Astrocyte of the hippocampus (primary cell): ENCODE measurements at places on chromosomes 16 and 17.

- peak; percentile 16 for DNase-seq
These were observed 4.7 kb downstream of the SLC12A3 start for GRCh38 chr16:56869513-56870275.

GRCh38 chr16:61909074-61909473, 127.2 kb downstream of the CDH8 start:
- DNase-seq: peak; percentile 91

GRCh38 chr16:35431829-35432663, 1972.6 kb downstream of the TP53TG3F start:
- DNase-seq: no peak

DNA sequence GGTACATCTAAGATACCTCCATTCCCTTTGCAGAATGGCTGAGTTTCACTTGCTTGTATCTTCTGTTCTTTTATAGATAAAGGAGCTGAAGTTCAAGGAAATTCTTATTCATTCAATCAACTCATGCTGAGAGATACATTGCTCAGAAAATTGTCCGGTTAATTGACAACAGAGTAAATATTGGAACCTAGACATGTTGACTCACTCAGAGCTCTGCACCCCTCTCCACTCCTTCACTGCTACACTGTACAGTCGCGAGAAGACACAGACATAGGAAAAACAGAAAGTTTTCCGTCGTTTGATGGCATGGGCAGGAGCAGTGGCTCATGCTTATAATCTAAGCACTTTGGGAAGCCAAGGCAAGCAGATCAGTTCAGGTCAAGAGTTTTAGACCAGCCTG, 690.5 kb upstream of the SOX9 start:
- DNase-seq: no peak

DNA sequence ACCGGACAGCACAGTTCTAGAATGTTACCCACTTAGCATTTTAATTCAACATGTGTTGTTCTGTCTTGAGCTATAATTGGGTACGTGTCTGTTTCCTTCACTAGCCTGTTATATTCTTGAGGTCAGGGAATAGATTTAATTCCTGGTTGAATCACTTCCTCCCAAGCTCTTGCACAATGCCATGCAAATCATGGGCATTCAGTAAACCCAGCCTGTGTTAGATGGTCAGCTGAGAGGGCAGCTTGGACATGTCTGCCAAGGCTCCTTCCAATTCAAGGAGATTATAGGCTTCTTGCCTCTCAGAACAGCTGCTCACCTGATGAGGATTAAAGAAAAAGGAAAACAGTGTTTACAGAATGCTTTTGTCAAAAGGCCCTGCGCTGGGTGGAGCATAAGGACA, 12.6 kb downstream of the C1QTNF1 start:
- peak; percentile 83 for DNase-seq

GRCh38 chr17:68011199-68011665, 15.0 kb upstream of the C17orf58 start:
- DNase-seq: no peak

- no peak for DNase-seq
These were observed 993 bp downstream of the GH1 start for GRCh38 chr17:63917646-63918045.

DNA sequence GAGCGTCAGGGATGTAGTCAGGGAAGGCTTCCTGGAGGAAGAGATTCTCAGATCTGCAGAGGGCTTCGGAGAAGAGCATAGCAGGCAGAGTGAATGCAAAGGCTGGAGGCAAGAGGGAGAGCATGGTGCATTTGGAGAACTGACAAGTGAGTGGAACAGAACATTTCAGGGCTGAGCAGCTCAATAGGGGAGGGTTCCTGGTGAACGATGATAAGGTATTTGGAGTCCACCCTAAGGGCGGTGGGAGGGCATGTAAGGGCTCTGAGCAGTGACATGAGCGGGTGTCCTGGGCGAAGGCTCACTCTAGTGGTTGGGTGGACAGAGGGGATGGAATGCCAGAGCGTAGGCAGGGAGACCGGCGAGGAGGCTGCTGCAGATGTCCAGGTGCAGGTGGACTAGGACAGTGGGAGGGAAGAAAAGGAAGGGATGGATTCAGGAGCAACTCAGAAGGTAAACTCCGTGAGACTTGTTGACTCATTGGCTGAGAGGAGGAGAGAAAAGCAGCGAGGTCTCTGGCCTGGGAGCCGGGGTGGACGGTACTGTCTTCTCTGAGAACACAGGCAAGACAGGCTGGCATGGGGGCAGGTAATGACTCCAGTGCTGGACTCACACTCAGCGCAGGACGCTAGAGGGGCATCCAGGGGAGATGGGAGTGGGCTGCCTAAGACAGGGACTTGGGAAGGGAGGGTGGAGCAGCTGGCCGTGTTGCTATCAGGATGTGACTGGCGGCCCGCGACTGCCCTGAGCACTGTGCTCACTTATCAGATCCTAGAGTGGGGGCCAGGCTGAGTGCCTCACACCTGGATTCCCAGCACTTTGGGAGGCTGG, 1.4 kb upstream of the PITPNA start:
- no peak for DNase-seq

DNA sequence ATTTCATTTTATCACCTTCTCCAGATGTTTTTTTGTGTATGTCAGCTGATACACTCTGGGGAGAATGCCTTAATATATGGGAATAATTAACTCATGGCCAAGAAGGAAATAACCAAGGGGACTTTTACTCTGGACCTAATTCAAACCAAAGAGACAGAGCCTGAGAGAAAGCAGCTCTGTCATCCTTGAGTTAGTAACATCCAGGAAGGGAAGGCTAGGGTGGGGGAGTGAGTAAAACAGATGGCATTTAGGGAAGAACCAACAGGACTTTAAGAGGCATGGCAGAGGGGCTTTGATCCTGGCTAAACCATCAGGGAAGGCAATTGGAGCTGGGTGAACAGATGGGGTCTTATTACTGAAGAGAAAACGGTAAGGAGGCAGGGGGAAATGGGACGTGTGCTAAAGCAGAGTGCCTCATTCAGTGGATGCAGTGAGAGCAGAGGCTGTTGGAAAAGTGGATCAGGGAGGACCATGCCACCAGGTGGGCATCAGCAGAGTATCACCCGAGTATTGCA, 2.5 kb upstream of the SMPD3 start:
- DNase-seq: no peak

DNA sequence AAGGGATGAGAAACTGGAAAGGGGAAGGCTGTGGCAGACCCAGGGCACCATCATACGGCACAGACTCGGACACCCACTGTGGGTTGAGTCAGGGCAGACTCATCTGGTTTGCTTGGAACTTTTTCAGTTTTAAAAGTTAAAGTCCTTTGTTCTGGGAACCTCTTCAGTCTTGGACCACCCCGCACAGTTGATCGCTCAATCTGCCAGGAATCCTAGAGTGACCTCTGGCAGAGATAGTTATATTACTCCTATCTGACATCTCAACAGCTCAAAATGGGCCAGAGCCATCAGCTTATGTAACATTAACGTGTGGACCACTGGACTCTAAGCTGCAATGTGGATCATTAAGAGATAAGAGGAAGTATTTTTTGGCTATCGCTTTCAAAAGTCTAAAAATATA, 164.3 kb downstream of the ABCA8 start:
- no peak for DNase-seq

GRCh38 chr17:1482680-1483079, 9.8 kb downstream of the MYO1C start:
- no peak for DNase-seq

DNA sequence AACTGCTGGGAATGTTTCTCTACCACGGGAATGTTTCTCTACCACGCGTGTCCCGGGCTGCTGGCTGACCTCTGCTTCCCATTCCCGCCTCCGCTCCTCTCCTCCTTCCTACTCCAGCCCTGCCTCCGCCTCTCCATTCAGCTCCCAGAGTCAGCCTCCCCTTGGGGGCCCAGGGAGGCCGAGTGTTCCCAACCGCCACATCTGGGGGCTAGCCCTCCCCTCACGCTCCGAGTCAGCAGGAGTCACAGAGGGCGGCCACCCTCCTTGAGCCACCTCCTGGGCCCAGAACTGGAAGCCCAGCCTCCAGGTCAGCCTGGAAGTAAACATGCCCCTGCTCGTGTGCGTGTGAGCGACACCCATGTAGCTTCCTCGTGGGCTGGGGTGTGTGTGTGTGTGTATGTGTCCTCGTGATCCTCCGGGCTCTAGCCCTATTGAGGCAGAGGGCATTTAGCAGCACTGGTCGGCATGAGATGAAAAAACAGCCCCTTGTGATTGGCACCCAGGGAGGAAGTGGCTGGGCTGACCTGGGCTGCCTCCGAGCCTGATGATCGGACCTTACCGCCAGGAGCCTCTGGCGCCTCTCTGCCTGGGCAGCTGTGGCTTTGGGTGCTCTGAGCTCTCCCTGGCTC, 7.3 kb downstream of the CYGB start:
- peak; percentile 26 for DNase-seq

DNA sequence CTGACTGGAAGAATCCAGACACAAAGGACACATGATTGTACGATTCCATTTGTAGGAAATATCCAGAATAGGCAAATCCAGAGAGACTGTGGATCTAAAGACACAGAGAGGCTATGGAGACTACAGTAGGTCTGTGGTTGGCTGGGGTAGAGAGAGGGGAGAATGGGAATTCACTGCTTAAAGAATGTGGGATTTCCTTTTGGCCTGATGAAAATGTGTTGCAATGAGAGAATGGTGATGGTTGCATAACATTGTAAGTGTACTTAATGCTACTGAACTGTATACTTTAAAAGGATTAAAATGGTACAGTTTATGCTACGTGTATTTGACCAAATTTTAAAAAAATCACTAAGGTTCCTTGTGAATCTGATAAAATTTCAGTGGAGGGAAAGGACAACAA, 62.1 kb downstream of the GPRC5B start:
- no peak for DNase-seq

GRCh38 chr17:979212-979538, 401 bp downstream of the NXN start:
- DNase-seq: no peak

GRCh38 chr17:82861393-82861775, 21.6 kb upstream of the ZNF750 start:
- no peak for DNase-seq

DNA sequence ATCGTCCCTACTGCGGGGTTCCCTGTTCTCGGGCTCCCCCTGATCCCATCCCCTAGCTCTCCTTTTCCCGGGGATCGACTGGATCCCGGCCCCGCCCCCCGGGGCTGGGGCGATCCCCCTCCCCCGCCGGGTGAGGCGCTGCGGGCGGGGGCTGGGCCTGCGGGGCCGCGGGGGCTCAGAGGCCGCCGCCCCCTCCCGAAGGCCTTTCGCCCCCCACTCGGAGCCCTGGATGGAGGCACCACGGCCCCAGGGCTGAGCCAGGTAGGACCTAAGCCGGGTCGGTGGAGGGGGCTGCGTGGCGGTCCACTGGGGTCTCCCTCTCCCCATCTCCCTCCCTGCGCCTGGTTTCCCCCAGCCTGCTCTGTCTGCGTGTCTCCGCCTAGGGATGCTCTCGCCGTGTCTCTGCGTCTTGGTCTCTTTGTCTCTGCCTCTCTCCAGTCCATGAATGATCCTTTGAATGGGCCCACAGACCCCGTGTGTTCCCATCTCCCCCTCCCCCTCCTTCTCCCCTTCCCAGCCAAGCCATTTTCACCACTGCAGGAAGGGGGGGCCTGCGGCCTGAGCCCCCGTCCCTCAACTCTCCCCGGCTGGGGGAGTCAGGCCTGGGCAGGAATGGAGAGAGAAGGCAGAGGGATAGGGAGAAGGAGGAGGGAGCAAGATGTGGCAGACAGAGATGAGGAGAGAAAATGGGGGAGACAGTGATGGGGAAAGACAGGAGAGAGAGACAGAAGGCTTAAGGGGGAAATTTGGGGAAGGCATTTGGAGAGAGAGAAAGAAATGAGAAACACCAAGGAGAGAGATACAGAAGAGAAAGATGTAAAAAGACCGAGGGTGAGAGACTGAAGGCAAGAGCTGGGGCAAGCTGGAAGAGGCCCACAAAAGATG, 1.7 kb upstream of the TMEM256 start:
- DNase-seq: peak; percentile 42

- no peak for DNase-seq
These were observed 11.6 kb upstream of the TMEM100 start for GRCh38 chr17:55734128-55734781.

DNA sequence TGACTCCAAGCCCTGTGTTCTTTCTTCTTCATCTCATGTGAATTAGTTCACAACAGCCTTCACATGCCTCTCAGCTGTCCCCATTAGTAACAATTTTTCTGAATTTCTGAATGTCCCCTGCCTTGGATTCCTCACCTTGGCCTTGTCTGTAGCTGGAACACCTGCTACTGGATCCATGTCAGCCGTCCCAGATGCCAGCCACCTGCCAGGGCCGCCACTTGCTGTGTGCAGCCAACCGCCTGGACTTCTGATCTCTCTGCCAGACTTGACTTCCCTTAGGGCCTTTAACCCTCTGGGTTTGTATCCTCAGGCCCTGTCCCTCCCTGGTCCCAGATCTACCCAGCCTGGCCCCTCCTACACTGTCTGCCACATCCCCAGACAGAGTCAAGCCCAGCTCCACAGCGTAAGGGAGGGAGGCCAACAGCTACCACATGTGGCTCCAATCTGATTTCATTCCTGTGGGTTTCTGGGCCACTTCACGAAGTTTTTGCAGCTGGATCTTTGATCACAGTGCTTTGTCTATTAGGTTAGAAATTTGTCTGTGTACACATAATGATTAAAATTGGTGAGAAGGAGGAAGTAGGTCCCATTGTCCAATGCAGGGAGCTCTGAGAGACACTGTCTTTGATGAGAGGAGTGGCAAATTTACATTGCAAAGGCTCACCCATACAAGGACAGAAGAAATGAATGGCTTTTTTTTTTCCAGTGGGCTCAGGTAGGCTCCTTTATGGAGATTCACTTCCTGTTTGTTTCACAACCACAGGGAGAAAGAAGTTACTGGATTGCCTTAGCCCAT, 15.3 kb downstream of the MPP2 start:
- no peak for DNase-seq

GRCh38 chr16:83887564-83887963, 11.4 kb upstream of the MLYCD start:
- DNase-seq: no peak

DNA sequence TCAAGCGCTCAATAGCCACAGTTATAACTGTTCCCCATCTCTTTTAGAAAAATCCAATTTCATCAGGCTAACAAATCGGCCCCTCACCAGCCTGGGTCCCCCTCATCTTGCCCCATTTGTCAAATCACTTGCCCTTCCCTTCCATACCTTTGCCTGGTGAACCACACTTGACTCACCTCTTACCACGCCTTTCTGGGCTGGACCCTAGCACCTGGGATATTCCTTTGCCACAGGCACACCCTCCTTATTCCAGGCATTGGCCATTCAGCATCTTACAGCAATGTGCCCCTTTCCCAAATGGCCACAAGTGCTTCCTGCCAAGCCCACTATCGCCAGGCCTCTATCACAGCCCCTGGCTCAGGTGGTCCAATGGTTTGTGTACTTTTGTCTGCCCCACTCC, 14.9 kb downstream of the CMTM4 start:
- DNase-seq: no peak
